ENCODE measurements at places on chromosomes 1 and 21.

DNA sequence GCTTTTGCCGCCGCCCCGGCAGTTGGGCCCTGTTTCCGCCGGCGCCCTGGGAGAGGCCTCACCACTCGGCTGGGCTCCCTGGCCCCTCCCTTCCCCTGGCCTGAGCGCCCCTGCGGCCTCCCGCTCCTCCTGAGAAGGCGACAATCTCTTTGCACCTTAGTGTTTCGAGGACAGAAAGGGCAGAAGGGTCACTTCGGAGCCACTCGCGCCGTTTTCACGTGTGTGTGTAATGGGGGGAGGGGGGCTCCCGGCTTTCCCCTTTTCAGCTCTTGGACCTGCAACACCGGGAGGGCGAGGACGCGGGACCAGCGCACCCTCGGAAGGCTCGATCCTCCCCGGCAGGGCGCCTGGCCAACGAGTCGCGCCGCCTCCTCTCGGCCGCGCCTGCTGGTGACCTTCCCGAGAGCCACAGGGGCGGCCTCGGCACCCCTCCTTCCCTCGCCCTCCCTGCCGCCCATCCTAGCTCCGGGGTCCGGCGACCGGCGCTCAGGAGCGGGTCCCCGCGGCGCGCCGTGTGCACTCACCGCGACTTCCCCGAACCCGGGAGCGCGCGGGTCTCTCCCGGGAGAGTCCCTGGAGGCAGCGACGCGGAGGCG lies 432 bp upstream of the SIM2 start:
- DNase-seq: no peak

GRCh38 chr1:104156738-104157137 lies 407.0 kb downstream of the AMY1C start:
- no peak for DNase-seq

DNA sequence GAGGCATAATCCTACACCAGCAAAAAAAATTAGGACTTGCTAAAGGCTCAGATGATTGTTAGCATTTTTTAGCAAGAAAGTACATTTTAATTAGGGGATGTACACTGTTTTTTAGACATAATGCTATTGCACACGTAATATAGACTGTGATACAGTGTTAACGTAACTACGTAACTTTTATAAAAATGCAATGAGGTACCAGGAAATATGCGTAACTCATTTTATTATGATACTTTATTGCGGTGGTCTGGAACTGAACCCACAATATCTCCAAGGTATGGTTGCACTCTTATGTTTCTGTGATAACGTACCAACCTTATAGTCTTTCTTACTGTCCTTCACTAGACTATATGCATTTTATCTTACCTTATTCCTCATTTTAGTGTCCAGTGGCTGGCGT lies 62.8 kb upstream of the B3GALT2 start:
- DNase-seq: no peak

DNA sequence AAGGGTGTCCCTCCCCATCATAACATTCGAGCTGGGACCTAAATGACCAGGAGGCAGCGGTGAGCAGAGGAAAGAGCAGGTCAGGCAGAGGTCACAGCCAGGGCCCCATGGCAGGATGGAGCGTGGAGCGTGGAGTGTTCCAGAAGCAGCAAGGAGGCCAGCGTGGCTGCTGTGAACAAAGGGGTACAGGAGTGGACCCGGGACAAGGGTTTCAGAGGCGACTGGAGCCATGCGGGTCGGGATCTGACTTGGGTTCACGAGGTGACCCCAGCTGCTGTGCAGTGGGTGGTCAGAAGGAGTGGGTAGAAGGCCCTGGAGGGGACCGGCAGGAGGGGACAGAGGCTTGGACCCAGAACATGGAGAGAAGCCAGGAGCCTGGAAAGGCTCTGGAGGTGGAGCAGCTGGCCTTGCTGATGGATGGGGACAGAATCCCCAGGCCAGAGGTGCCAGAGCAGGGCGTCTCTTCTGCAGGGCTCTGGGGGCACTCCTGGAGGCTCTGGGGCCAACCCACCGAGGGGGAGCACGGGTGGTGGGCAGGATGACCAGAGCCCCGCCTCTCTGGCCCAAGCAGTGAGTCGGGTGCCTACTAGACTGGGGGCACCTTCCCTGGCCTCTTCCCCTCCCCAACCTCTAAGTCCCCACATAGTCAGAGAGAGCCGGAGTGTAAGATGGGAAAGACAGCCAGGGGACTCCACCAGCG lies 2.3 kb downstream of the CHD5 start:
- no peak for DNase-seq

GRCh38 chr1:199463521-199464127 lies 563.9 kb upstream of the NR5A2 start:
- peak; percentile 62 for DNase-seq

DNA sequence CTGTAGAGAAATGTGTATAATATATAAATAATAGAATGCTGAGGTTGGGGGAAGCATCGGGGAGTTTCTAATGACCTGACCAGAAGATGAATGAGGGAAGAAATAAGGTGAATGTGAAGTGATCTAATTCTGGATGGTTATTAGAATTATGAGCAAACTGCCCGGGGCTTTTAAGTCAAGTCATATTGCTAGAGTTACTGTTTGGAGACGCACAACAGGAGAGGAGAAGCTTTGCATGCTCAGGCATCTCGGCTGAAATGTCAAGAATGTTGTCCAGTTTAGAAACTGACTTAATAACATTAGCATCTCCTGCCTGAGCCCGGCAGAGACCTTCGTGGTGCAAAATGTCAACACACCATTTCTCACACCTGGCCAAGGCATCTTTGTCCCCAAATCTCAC lies 119.1 kb downstream of the RRAGC start:
- no peak for DNase-seq

- no peak for DNase-seq
Observed at GRCh38 chr21:45838634-45839033, 142.9 kb upstream of the COL6A1 start.

DNA sequence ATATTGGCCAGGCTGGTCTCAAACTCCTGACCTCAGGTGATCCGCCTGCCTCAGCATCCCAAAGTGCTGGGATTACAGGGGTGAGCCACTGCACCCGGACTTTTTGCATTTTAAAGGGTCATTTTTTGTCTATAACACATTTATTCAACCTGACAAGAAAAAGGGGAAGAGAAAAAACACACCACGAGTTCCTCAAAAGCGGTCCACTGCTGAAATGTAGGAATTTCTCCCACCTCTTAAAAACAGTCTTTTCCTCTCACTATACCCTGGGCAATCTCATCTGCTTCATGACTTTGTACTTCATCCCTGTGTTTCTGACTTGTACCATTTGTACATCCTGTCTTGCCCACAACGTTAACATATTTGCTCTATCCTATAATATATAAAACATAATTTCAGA lies 413.3 kb upstream of the PTBP2 start:
- DNase-seq: peak; percentile 53
